ENCODE measurements at places on chromosomes 3 and 15. TPM values are rescaled to one million over a fixed set of nuclear protein-coding genes. Genes with fewer than 3 reads are reported as not detected.

DNA sequence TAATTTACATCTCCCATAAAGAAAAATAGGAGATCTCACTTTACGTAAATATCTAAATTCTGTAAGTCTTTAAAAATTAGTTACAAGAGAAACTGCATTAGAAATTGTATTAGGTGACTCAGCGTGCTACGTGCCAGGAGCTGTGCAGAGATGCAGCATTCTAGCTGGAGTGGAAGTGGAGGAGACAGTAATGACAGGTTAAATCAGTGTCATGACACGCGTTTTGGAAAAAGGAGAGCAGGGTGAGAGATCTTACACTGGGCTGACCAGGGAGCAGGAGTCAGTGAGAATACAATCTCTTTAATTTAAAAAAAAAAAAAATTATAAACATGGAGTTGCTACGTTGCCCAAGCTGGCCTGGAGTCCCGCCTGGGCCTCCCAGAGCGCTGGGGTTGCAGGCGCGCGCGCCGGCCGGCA, 635 bp downstream of the TUBGCP5 start:
- no peak for DNase-seq

GRCh38 chr3:4963669-4964570, 15.3 kb upstream of the BHLHE40 start:
- DNase-seq, result no peak

DNA sequence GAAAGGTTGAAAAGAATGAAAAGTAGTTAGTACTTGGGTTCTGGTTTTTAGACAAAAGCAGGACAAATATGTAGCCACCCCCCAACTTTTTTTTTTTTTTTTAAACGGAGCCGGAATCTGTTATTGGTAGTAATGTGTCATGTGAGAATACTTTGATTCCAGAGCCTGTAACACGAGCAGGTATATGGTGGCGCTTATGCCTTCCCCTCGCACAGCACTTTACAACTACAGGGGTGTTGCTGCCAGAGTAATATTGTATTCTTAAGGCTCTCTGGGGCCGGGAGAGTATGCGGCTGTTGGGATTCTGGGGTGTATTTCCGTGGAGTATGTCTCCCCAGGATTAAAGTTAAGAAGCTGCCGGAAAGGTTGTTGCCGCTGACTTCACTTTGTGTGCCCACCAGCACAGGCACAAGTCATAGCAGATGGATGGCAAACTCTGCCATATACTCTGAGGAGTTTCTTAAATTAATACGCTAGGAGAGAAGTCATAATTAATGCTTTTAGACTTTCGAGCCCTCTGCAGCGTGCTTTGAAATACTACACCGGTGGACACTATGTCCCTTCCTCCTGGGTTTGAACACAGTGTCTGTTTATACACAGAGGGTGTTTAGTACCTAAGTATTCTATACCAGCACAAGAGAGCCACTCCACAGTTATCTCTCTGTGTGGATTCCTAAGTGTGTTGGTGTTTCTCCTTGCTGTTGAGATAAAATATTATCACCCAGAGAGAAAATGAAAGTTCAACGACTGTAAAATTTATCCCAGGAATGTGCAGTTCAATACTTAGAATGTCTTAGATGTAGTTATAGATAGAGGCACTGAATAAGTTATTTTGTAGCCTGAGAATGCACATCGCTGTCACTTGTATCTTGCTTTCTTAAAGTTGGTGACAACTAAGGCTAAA, 1.4 kb downstream of the MBNL1 start:
- DNase-seq, result no peak

DNA sequence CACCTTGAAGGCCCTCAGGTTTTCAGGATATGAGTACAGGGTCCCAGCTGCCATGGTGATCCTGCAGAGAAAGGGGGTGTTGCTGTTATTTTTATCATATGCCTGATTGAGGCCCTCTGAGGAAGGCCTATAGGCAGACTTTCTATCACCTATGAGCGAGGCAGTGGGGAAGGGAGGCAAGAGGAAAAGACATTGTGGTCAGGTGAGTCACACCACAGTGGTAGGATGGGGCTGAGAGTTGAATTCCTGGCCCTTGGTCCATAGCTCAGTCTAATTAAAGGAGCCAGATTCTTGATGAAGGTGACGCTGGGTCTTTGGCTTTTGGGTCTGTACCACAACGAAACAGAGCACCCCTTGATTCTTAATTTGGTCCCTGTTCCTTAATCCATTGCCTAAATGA, 72.7 kb downstream of the ZNF621 start:
- DNase-seq, result peak; percentile 21

DNA sequence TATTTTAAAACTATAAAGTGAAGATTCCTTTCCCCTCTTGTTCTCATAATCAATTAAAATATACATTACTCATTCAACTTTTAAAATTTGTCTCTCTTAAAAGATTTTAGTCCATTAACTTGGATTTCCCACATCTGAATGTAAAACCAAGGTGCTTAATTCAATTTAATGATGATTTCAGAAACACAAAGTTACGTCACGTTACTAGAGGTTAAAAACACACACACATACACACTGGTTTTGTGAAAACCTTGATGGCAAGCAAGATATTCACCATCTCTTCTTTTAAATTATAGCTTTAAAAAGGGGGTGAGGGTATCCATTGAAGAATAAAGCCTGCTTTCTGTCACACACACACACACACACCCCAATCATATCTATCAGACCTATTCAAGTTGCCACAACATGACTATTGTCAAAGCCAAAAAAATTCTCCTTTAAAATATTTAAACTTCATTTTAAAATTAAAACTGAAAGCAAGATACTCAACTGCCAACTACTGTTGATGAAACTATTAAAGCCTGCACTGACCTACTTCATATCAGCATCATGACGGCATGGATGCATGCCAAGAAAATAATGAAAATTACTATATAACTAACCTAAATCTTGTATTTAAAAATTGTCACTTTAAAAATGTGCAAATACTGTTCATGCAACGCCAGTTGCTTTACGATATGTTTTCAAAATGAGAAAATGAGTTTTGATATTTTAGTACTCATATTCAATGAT, 2.1 kb downstream of the RFX7 start:
- no peak for DNase-seq

DNA sequence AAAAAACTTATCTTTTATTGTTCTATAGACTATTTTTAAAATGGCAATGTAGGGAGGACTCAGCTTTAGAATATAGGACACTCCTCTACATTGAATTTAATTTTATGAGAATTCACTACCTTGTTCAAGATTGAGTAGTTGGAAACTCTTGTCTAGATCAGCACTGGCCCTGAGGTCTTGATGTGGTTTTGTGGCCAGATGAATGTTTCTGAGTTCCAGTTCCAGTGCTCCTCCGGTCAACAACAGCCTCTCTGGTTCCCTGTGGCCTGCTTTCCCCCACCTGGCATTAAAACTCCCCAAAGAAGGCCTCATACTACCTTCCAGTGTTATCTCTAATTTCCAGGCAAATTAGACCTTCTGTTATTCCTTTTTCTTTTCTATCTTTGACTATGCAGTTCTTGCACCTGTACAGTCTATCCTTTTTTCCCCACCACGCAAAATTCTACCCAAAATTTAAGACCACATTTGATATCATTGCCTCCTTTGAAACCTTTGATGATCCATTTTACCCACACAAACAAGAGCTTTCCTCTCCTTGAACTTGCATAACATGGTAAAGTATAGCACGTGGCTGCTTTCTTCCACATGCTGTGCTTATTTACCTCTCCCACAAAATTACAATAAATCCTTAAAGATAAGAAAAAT, 9.6 kb upstream of the ANP32A start:
- no peak for DNase-seq

GRCh38 chr3:18425641-18426257, 610 bp upstream of the SATB1 start:
- no peak for DNase-seq

GAP43 gene
- 0.21 TPM for total RNA-seq

GRCh38 chr3:167861649-167862048, 126.1 kb downstream of the SERPINI1 start:
- DNase-seq, result no peak

- no peak for DNase-seq
These were observed 140.5 kb downstream of the LRRK1 start for GRCh38 chr15:101059381-101060341.

DNA sequence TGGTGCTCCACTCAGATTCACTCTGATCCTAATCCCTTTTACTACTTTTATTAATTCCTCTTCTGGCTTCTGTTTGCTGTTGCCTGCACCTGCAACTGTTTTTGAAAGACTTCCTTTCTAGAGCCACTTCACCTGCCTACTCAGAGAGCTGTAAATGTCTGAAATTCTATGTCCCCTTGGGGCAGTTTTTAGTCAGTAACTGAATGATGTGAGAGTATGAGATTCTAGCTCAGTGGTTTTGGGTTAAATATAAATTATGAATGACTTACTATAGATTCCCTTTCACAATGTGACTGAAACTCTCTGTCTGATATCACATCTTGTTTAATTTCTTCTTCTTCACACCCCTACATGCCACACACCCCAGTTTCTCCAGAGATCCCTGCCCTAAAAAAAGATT, 47.8 kb upstream of the LRRC3B start:
- DNase-seq, result no peak

- DNase-seq, result peak; percentile 23
These were observed 33.0 kb upstream of the TEX264 start for GRCh38 chr3:51637941-51638471.

NOX5 gene
- total RNA-seq, result 0.75 TPM

GRCh38 chr3:175198991-175199783, 340.1 kb downstream of the NAALADL2 start:
- DNase-seq, result no peak
